ENCODE measurements at places on chromosomes 2 and 18.

DNA sequence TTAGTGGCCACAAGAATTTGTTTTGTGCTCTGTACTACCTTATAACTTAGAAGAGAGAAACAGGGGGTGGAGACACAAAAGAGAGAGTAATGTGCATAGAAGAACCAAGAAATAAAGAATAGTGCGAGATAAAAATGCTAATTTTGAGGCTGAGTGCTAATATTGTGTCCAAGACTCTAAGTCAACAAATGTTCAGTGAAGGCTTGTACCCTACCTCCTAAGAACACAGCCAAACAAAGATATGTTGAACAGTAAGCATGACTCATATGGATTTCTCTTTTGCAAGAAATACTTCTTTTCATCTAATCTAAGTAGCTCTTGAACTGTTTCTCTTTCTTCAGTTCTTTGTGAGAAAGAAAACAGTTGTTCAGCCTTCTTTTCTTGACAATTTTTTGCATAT lies 45.2 kb downstream of the GAREM1 start:
- peak; percentile 35 for DNase-seq

GRCh38 chr2:172978063-172978383 lies 97.6 kb upstream of the MAP3K20 start:
- DNase-seq = no peak

GRCh38 chr2:189097934-189098333 lies 81.6 kb downstream of the COL5A2 start:
- no peak for DNase-seq

DNA sequence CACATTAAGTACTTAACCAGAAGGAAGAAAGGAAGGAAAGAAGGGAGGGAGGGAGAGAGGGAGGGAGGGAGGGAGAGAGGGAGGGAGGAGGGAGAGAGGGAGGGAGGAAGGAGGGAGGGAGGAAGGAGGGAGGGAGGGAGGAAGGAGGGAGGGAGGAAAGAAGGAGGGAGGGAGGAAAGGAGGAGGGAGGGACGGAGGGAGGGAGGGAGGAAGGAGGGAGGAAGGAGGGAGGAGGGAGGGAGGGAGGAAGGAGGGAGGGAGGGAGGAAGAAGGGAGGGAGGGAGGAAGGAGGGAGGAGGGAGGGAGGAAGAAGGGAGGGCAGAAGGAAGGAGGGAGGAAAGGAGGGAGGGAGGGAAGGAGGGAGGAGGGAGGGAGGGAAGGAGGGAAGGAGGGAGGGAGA lies 363.3 kb downstream of the MBD2 start:
- no peak for DNase-seq

GRCh38 chr2:150716186-150716585 lies 228.7 kb upstream of the RND3 start:
- DNase-seq = peak; percentile 36

DNA sequence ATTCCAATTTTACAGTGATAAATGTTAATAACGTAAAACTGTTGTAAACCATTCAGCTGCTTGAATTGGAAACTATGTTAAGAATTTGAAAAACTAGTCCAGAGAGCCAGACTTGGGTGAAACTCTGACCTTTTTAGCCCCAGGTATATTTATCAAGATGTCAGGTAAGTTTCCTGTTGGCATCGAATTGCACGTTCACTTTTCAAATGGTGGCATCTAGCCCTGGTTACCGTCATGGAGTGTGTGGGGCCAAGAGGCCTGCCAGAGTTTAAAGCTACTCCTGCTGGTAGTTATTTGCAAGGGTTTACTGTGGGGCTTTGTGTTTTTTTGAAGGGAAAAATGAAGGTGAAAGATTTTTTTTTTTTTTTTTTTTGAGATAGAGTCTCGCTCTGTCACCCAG lies 109.9 kb downstream of the WDSUB1 start:
- no peak for DNase-seq

GRCh38 chr18:45557779-45558178 lies 57.5 kb upstream of the SLC14A2 start:
- no peak for DNase-seq

- DNase-seq = no peak
These were observed 8.2 kb downstream of the CAPN10 start for GRCh38 chr2:240594511-240595380.

GRCh38 chr2:144519934-144520731 lies at the start of gene ZEB2:
Gene ZEB2 (minus strand): TSS chr2:144520119. CDS start chr2:144517350, 2,769 bp downstream.
- DNase-seq = peak; percentile 93

GRCh38 chr2:170226216-170226615 lies 48.3 kb downstream of the MYO3B start:
- no peak for DNase-seq

- DNase-seq = no peak
These were observed 5.7 kb downstream of the GREB1 start for GRCh38 chr2:11539317-11540147.

DNA sequence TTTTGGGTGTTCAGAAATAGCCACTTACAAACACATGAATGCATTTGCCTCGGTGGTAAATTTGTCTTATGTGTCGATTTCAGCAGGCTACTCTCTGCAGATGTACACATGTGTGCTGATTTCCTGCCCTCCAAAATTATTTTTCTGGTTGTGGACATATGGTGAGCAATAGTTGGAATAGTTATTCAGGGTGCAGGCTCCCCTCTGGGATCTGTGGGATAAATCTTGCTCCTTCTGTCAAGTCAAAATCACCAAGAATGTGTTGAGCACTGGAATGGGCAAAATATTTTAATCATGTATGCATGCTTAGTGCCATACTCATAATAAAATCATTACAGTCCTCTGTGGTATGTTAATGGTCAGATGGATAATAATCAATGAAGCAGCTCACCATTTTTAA lies 684.5 kb downstream of the BCL11A start:
- DNase-seq = peak; percentile 46
